Gastroesophageal sphincter (tissue), 4 donors: ENCODE measurements at places on chromosomes 16 and 17.
A peak's percentile ranks its signal among the peaks of the same experiment; 100 is the strongest.

DNA sequence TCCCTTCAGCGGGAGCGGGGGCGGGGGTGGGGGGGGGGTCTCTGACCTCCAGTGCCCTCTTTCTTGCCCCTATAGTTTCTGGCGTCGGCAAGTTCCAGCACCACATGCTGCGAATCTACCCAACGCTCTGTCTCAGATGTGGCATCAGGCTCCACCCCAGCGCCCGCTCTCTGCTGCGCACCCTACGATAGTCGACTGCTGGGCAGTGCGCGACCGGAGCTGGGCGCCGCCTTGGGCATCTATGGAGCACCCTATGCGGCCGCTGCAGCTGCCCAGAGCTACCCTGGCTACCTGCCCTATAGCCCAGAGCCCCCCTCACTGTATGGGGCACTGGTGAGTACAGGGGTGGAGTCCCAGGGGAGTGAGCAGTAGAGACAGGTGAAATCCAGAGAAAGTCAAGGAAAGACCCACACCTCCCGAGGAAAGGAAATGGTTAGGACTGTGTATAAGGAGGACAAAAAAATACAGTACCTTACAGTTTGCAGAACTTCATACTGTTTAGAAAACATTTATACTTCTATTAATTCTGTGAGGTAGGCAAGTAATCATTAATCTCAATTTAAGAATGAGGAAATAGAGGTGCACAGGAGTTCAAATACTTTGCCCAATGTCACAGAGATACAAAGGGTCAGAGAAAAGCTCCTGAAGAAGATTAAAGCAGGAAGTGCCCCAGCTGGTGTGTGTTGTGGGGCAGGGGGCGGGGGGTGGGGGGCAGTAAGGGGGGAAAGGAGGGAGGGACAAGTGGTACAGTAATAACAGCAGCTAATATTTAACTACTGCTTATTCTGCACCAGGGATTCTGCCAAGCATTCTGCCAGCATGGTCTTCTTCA is 2.5 kb downstream of the IRX6 start:
- no peak for ATAC-seq

DNA sequence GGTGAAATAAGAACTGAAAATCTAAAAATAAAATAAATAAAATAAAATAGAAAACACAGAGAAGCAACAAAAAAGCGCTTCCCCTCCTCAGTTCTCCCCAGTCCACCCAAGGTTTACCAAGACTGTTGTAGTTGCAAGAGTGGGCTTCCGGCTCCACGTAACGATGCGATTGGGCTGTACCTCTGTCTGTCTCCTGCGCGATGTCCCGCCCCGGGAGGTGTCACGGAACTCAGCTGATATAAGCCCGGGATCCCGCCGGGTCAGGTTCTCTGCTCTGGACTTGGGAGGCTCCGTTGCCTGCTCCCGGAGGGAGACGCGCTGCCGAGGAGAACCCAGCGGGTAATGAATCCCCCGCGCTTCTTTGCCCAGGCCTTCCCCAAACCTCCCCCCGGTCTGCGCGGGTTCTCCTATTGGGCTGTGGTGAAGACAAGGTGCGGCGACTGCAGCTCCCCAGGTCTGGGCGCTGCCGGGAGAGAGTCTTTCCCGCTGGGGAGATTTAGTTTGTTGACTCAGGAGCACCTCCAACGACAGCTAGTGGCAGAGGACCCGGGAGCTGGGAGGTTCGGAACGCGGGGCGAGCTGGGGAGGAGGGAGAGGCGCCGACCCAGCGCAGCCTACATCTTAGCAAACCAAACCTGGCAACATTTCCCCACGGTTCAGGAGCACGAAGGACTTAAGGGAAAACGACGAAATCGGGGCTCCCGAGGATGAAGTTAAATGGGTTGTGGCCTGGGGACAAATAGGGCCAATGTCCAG is at the start of gene SLFN5:
SLFN5 (plus strand) TSS at position 268 of the 756 bp plus-strand sequence. CDS start 15,619 bp downstream, outside the sequence.
- peak; percentile 95 for ATAC-seq

- ATAC-seq, result peak; percentile 27
These were observed 39.4 kb downstream of the TUBD1 start for GRCh38 chr17:59853168-59853918.

DNA sequence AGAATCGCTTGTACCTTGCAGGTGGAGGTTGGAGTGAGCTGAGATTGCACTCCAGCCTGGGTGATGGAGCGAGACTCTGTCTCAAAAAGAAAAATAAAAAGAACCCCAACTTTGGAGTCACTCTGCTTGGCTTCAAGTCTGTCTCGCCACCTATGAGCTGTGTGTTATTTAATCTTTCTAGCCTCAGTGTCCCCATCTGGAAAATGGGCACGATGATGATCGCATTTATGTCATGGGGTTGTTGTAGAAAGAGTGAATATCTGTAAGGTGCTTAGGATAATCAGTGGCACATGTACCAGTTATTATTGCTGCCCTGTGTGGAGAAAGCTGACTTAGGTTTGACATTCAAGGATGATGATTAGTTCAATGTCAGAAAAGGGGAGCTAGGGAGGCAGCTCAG is 319.4 kb downstream of the XYLT1 start:
- no peak for ATAC-seq

GRCh38 chr16:66247516-66248481 is 118.7 kb upstream of the CDH5 start:
- ATAC-seq, result peak; percentile 73

DNA sequence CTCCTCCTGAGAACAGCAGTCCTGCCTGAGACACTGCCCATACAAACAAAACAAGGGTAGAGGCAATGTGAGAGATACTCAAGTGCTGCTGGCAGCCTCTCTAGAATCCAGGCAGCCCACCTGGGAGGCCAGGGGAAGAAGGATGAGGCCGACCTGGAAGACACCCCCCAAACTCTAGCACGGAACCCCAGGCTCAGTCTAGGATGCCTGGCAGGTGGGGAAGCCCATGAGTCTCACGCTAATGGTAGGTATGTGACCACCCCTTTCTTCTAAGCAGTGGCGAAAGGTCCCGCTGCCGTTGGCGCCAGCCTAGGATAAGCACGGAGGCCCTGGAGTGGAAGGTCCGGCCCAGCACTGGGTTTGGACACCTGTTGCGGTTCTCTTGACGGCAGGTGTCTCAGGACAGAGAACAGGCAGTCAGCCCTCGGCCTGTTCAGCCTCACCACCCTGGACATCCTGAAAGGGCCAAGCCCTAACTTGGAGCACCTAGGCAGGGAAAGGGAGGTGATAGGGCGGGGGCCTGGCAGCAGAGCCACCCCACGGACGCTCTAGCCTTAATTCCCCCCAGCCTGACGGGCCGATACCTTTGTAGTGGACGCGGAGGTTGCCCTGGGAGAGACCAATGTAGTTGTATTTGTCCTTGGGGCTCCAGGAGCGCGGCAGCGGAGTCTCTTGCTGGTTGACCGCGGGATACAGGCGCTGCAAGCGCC is 487 bp downstream of the RANBP10 start:
- ATAC-seq, result no peak

DNA sequence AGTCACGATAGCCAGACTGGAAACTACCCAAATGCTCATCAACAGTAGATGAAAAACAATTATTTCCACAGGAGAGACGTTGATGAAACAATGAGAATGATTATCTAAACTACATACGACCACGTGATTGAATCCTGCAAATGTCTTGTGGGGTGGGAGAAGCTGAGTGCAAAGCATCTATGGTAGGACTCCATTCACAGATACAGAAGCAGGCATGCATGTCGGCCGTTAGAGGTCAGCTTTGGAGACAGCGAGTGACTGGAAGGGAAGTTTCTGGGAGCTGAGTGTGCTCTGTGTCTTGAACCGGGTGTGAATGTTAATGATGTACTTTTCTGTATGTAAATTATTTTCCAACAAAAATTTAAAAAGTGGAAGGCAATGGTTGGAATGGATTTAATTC is 71.5 kb upstream of the DNAJA2 start:
- no peak for ATAC-seq

DNA sequence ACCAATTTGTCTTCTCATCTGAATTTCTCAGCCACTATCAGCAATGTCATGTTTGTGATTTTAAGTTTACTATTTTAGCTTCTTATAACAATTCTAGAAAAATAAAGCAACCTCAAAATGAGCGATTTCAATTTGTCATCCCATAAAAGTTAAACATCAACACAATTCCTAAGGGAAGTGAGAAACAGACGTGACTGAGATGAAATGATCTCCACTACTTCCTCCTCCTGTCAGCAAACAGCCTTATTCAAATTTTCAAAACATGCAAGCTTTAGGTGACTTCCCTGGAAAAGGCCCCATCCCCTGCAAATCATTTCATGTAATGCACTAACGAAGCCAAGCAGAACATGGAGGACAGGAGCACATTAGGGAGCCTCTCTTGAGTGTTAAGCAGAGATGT is 64.9 kb downstream of the ZNF652 start:
- ATAC-seq, result no peak

DNA sequence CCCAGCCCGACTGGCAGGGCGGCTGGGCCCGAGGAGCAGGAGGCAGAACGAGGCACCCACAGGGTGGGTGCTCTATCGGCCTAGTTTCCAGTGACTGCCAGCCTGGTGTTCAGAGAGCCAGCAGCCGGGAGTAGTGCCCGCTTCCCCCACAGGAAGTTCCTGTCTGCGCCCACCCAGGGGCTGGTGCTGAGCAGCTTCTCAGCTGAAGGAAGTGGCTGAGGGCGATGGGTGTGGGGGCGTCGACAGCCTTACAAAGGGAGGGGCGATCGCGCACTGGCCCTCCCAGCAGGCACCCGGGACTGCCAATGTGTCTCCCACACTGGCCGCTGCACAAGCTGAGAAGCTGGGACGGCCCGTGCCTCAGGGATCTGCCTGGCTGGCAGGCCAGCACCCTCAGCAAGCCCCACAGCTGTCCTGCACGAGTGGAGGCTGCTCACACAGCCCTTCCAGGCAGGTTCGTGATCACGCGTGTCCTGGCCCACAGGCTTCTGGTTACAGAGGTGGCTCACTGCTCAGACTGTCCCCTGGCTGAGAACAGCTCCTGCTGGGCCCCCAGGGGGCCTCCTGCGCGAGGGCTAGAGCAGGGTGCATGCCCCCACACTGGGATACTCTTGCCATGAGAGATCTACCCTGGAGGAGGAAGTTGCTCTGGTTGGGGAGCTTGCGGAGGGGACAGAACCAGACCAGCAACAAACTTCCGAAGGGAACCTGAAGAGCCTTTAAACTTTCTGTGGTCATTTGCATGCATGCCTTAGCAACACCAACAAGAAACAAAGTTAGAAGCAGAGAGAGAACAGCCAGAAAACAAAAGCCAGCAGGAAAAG is 2.5 kb downstream of the RNF166 start:
- no peak for ATAC-seq

DNA sequence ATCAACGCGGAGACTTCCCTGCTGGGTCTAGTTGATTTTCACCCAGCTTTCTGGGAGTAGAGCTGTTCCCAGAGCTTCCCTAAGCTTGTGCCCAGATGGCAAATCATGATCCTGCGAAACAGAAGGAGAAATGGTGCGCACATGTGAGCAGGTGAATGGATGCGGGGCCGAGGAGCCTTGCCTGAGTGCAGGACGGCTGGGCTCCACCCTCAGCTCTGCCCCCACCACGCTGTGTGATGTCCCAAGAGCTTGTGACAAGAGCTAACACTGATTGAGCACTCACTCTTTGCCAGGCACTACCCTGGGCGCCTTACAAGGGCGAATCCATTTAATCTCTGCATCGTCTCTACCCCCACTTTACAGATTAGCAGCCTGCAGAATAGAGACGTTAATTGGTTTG is 162.7 kb upstream of the RPL38 start:
- no peak for ATAC-seq

- ATAC-seq, result no peak
These were observed 237.6 kb upstream of the FOXF1 start for GRCh38 chr16:86272744-86273143.

- no peak for ATAC-seq
These were observed 16.3 kb downstream of the SCN4A start for GRCh38 chr17:63956296-63956920.

GRCh38 chr17:6506679-6507231 is 49.6 kb downstream of the PITPNM3 start:
- peak; percentile 51 for ATAC-seq

DNA sequence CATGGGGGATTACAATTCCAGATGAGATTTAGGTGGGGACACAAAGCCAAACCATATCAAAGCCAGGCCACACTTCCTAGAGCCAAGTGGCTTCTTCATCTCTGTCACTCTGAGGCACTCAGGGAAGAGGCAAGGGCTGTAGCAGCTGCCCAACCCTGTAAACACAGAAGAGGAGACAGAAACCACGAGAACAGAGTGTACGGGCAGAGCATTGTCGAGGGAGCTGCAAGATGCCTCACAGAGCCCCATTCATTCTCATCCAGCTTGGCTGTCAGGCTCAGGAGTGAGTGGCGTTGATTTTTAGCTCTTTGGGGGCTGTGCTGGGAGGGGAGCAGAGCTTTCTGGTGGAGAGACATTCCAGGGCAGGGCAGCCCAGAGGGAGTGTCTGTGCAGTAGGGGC is 117.2 kb upstream of the SALL1 start:
- ATAC-seq, result no peak

DNA sequence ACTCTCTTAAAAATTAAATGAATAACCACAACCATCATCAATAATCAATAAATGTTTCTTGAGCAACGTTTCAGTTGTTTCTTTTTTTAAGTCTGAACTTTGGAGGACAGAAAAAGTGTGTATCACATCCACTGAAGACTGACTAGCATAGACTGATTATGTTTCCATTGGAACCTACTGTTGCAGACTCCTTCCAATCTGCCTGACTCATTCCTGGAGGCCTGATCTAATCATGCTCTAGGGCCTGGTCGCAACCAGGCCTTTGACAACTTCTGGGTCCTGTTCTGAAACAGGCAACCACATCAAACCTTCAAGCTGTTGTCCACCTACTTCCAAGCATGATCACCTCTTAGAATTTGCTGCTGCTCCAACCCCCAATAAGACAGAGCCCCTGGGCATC is 109.2 kb upstream of the NUDT7 start:
- no peak for ATAC-seq

DNA sequence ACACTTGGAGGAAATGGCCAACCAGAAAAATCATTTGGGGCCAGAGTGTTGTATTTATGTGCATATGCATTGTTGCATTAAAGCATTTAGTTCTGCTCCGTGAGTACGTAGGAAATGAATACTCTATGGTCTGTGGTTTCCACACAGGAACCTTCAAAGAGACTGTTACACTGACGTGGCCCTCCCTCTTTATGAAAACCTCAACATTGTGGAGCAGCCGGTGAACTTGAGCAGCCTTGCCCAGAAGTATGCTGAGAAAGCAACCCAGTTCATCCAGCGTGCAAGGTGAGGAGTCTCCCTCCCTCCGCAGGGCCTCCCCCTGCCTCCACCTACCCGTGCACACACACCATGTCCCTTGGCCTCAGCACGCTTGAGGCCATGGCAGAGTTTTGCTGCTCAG is 65.2 kb downstream of the ARSG start:
- ATAC-seq, result no peak
